K562 (cell line): ENCODE measurements at places on chromosomes 13 and 19. TPM values are rescaled to one million over a fixed set of nuclear protein-coding genes. Genes with fewer than 3 reads are reported as not detected.

GRCh38 chr19:1224047-1224825 lies 13.6 kb downstream of the CBARP start:
- H3K27ac ChIP-seq: no peak overlapping the region
- H3K4me1 ChIP-seq: no peaks in the 10 kb centered on the region
- no peak for DNase-seq
- H3K4me3 ChIP-seq: no peak overlapping the region

- DNase-seq: no peak
- peaks cover 66% of the 10 kb centered on the region; the same call in 2 of the 3 replicates for H3K36me3 ChIP-seq
- H3K4me3 ChIP-seq: no peak overlapping the region
- no peak overlapping the region for H3K27ac ChIP-seq
These were observed 2.8 kb upstream of the PSPN start for GRCh38 chr19:6378486-6378885.

- peak; percentile 67 for DNase-seq
- no peaks in the 10 kb centered on the region for H3K27me3 ChIP-seq
- H3K36me3 ChIP-seq: peaks cover 34% of the 10 kb centered on the region; the same call in 2 of the 3 replicates
- peak overlapping the region; percentile 53 for H3K4me3 ChIP-seq
- peaks cover 21% of the 10 kb centered on the region; the same call in 2 of the 3 replicates for H3K4me1 ChIP-seq
- H3K27ac ChIP-seq: peak overlapping the region; percentile 69; the same call in 2 of the 3 replicates
These were observed 2.2 kb downstream of the BST2 start for GRCh38 chr19:17402982-17403855.

- no peaks in the 10 kb centered on the region for H3K4me1 ChIP-seq
- H3K36me3 ChIP-seq: no peaks in the 10 kb centered on the region
- no peaks in the 10 kb centered on the region for H3K27me3 ChIP-seq
- H3K27ac ChIP-seq: no peak overlapping the region
- no peak for DNase-seq
- no peak overlapping the region for H3K4me3 ChIP-seq
These were observed 131.2 kb downstream of the RXFP2 start for GRCh38 chr13:31870511-31870910.

- no peaks in the 10 kb centered on the region for H3K36me3 ChIP-seq
- H3K27ac ChIP-seq: no peak overlapping the region
- no peaks in the 10 kb centered on the region for H3K4me1 ChIP-seq
- H3K4me3 ChIP-seq: no peak overlapping the region
- DNase-seq: no peak
- H3K27me3 ChIP-seq: no peaks in the 10 kb centered on the region
These were observed 1602.3 kb upstream of the PRR20A start for GRCh38 chr13:55538424-55538823.

GRCh38 chr19:33785795-33786194 lies 10.9 kb upstream of the KCTD15 start:
- no peak overlapping the region for H3K4me3 ChIP-seq
- peaks cover 46% of the 10 kb centered on the region for H3K27me3 ChIP-seq
- no peaks in the 10 kb centered on the region for H3K4me1 ChIP-seq
- H3K36me3 ChIP-seq: no peaks in the 10 kb centered on the region

GRCh38 chr13:53311561-53311960 lies 282.9 kb downstream of the OLFM4 start:
- H3K27me3 ChIP-seq: no peaks in the 10 kb centered on the region
- DNase-seq: no peak
- H3K4me3 ChIP-seq: no peak overlapping the region
- no peaks in the 10 kb centered on the region for H3K36me3 ChIP-seq
- no peaks in the 10 kb centered on the region for H3K4me1 ChIP-seq

The C19orf85 gene
- not detected in 2 replicates for total RNA-seq

GRCh38 chr19:43684326-43684725 lies 14.4 kb upstream of the PLAUR start:
- H3K36me3 ChIP-seq: no peaks in the 10 kb centered on the region
- peaks cover 12% of the 10 kb centered on the region for H3K4me1 ChIP-seq
- H3K27ac ChIP-seq: no peak overlapping the region
- H3K27me3 ChIP-seq: no peaks in the 10 kb centered on the region
- no peak overlapping the region for H3K4me3 ChIP-seq

DNA sequence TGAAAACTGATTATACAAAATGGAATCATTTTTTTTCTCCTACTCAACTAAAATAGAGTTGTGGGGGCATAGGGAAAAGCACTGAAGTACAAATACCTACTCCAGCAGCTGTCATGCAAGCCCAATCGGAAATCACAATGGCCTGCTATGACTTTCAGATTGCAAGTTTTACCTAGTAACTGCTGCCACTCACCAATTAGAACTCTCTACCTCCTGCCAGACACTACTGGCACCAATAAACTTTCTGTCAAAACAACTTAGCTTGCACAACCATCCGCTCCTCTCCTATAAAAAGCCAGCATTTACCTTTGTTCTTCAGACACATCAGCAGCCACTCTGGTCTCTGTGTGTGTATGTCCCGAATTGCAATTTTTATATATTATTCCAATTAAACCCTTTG lies 9.3 kb upstream of the TRPC4 start:
- no peaks in the 10 kb centered on the region for H3K4me1 ChIP-seq
- H3K4me3 ChIP-seq: no peak overlapping the region
- no peak overlapping the region for H3K27ac ChIP-seq
- DNase-seq: no peak
- H3K27me3 ChIP-seq: no peaks in the 10 kb centered on the region

GRCh38 chr19:29013325-29013724 lies 199.6 kb downstream of the UQCRFS1 start:
- DNase-seq: no peak
- no peaks in the 10 kb centered on the region for H3K4me1 ChIP-seq
- H3K4me3 ChIP-seq: no peak overlapping the region

The ZNF709 gene
- total RNA-seq: 0.27 and 0.63 TPM in 2 replicates

- DNase-seq: no peak
- no peaks in the 10 kb centered on the region for H3K36me3 ChIP-seq
- no peaks in the 10 kb centered on the region for H3K27me3 ChIP-seq
- no peak overlapping the region for H3K27ac ChIP-seq
- H3K4me1 ChIP-seq: no peaks in the 10 kb centered on the region
- H3K4me3 ChIP-seq: no peak overlapping the region
These were observed 284.2 kb downstream of the TBC1D4 start for GRCh38 chr13:75197803-75198202.

The SHISA7 gene
- 0.34 and 0.40 TPM in 2 replicates for total RNA-seq

The ZNF534 gene
- 0.29 and 0.40 TPM in 2 replicates for total RNA-seq

The FBXO27 gene
- 8.0 and 8.9 TPM in 2 replicates for total RNA-seq

GRCh38 chr13:35618565-35619083 lies 142.1 kb upstream of the MAB21L1 start:
- no peak overlapping the region for H3K27ac ChIP-seq
- no peaks in the 10 kb centered on the region for H3K36me3 ChIP-seq
- no peak overlapping the region for H3K4me3 ChIP-seq
- H3K27me3 ChIP-seq: no peaks in the 10 kb centered on the region
- H3K4me1 ChIP-seq: no peaks in the 10 kb centered on the region
- DNase-seq: no peak

The NFIX gene
- 23.1 and 26.8 TPM in 2 replicates for total RNA-seq

The ZNF780A gene
- total RNA-seq: 19.8 and 21.3 TPM in 2 replicates

GRCh38 chr19:30783936-30784335 lies 411.8 kb downstream of the ZNF536 start:
- H3K27me3 ChIP-seq: no peaks in the 10 kb centered on the region
- no peak for DNase-seq
- H3K4me1 ChIP-seq: no peaks in the 10 kb centered on the region
- H3K36me3 ChIP-seq: no peaks in the 10 kb centered on the region

- H3K36me3 ChIP-seq: no peaks in the 10 kb centered on the region
- no peak overlapping the region for H3K4me3 ChIP-seq
- H3K4me1 ChIP-seq: no peaks in the 10 kb centered on the region
- no peaks in the 10 kb centered on the region for H3K27me3 ChIP-seq
These were observed 63.9 kb upstream of the ATXN8OS start for GRCh38 chr13:70043685-70044084.

The INAFM1 gene
- total RNA-seq: 26.6 and 30.9 TPM in 2 replicates

DNA sequence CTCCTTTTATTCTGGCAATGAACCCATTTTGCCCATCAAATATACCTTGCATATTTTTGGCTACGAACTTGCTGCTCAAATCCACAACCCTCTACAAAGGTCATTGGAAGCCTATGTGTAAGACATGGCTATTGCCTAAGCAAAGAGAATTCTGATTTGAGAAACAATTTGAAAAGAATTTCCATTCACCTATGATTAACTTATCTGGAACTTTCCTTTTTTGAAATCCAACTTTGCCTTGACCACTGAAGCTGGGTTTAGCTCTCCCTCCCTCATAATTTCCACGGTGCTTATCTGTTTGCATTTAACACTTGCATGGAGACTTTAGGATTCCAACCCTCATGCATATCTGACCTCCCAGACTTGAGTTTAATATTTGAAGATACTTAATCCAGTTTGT lies 1514.7 kb upstream of the SLC10A2 start:
- no peak overlapping the region for H3K4me3 ChIP-seq
- H3K27ac ChIP-seq: no peak overlapping the region
- H3K36me3 ChIP-seq: no peaks in the 10 kb centered on the region
- DNase-seq: no peak
- no peaks in the 10 kb centered on the region for H3K27me3 ChIP-seq

The LGI4 gene
- total RNA-seq: 0.24 TPM in 1 of 2 replicates, not detected in the other

The KLK14 gene
- total RNA-seq: not detected in 2 replicates

DNA sequence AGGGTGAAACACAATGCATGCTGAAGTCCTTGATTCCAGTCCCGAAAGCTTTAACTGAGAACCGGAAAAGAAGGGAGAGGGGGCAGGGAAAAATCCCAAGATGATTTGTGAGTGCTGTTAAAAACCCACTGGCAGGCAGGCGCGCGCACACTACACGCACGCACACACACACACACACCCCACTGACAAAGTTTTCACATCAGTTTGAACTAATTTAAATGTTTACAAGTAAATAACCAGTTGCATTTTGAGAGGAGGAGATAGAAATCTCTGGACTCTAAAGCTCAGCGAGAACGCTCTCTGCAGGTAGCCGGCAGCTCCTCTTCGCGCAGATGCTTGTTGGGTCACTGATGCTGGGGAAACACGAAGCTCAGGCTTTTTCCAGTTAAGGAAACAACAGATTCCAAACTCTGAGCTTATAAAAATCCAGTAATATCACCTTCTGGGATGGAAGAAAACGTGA lies 818 bp upstream of the SLITRK1 start:
- no peak overlapping the region for H3K4me3 ChIP-seq
- no peaks in the 10 kb centered on the region for H3K36me3 ChIP-seq
- no peaks in the 10 kb centered on the region for H3K4me1 ChIP-seq

The LIG4 gene
- total RNA-seq: 4.0 and 4.1 TPM in 2 replicates

GRCh38 chr13:41608111-41608838 lies 150.9 kb downstream of the RGCC start:
- no peaks in the 10 kb centered on the region for H3K27me3 ChIP-seq
- peaks cover 55% of the 10 kb centered on the region for H3K36me3 ChIP-seq
- no peaks in the 10 kb centered on the region for H3K4me1 ChIP-seq
- no peak for DNase-seq

The ZNF835 gene
- not detected in 2 replicates for total RNA-seq

The MYO1F gene
- total RNA-seq: 4.5 and 6.0 TPM in 2 replicates

DNA sequence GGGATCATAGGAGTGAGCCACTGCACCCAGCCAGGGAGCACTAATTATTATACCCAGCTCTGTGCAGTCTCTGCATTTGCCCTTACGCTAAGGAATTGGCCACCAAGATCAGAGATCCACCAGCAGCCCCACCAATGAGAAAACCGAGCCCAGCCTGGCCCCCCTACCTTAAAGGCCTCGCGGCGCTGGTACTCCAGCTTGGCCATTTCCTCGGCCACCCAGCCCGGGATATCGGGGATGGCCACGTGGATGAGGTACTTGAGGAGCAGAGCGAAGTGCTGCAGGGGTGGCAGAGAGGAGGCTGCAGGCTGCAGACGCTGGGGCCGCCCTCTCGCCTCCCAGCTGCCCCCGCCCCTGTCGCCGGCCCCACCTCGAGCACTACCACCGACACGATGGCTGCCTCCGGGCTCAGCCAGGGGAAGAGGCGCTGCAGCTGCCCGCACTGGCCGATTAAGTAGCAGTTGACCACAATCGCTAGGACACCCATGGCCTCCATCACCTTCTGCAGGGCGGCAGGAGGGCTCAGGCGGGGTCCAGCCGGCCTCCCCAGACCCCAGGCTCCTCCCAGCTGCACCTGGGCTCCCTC lies 7.5 kb downstream of the ANO8 start:
- H3K27me3 ChIP-seq: no peaks in the 10 kb centered on the region
- H3K27ac ChIP-seq: no peak overlapping the region
- peaks cover 51% of the 10 kb centered on the region for H3K4me1 ChIP-seq
- H3K4me3 ChIP-seq: no peak overlapping the region
- peaks cover 14% of the 10 kb centered on the region for H3K36me3 ChIP-seq

- H3K36me3 ChIP-seq: peaks cover 70% of the 10 kb centered on the region; the same call in 2 of the 3 replicates
- no peaks in the 10 kb centered on the region for H3K4me1 ChIP-seq
- H3K27me3 ChIP-seq: no peaks in the 10 kb centered on the region
- no peak overlapping the region for H3K27ac ChIP-seq
- H3K4me3 ChIP-seq: no peak overlapping the region
- no peak for DNase-seq
These were observed 18.2 kb upstream of the TMEM160 start for GRCh38 chr19:47066376-47067214.

DNA sequence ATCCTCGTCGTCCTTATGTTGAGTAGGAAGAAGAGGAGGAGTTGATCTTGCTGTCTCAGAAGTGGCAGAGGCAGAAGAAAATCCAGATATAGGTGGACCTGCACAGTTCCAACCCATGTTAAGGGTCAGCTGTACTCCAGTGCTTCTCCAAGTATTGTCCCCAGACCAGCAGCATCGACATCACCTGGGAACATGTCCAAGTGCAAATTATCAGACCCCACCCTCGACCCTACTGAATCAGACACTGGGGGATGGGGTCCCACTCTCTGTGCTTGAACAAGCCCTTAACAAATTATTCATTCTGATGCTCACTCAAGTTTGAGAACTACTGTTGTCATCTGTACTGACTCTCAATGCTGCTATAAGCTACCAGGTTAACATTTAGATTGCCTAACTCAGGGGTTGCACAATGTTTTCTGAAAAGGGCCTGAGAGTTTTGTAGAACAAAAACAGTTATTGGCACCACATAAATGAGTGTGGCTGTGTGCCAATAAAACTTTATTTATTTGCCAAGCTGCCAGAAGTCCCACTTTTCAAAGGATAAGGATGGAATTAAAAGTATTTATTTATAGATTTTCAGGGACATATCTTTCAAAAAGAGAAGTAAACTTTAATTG lies 226.7 kb upstream of the IPO5 start:
- H3K4me3 ChIP-seq: no peak overlapping the region
- no peak overlapping the region for H3K27ac ChIP-seq
- DNase-seq: no peak
- peaks cover 8% of the 10 kb centered on the region for H3K27me3 ChIP-seq

The CRTC1 gene
- total RNA-seq: 3.8 and 4.3 TPM in 2 replicates

The MISP3 gene
- total RNA-seq: 1.9 and 2.9 TPM in 2 replicates

The RFPL4A gene
- total RNA-seq: 0.16 TPM in 1 of 2 replicates, not detected in the other

The PSG11 gene
- total RNA-seq: not detected in 2 replicates

DNA sequence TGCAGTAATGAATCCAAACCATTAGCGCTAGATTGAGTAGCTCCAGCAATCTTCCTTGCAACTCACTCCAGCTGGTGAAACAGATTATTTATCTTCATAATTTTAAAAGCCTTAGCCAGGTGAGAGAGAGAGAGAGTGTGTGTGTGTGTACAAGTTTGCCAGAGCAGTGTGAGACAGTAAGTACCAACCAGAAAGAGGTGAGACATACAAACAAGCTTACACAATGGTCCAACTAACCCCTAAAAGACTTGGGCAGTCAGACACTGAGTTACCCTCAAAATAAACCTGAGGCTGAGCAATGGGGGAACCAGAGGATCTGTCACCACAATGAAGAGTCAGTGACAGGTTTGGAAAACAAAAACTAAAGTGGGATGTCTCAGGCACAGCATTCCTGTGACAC lies 8.1 kb upstream of the THSD1 start:
- no peaks in the 10 kb centered on the region for H3K4me1 ChIP-seq
- DNase-seq: no peak
- no peak overlapping the region for H3K4me3 ChIP-seq
- peaks cover 59% of the 10 kb centered on the region; the same call in 2 of the 3 replicates for H3K36me3 ChIP-seq

The PALM3 gene
- total RNA-seq: 7.6 and 9.3 TPM in 2 replicates

GRCh38 chr19:11964858-11965645 lies at the start of gene ZNF763:
Gene ZNF763, plus strand, starts transcription at chr19:11965040. Its CDS starts 169 bp downstream, at chr19:11965209.
- H3K4me1 ChIP-seq: peaks cover 7% of the 10 kb centered on the region
- no peak within 1 kb of the TSS for H3K27ac ChIP-seq
- no peak within 1 kb of the TSS for H3K4me3 ChIP-seq
- no peaks in the 10 kb centered on the region for H3K27me3 ChIP-seq
- peak; percentile 35 for DNase-seq
